ENCODE measurements at places on chromosomes 3 and 15.
A peak's percentile ranks its signal among the peaks of the same experiment; 100 is the strongest.

- DNase-seq, result peak; percentile 7
Observed at GRCh38 chr3:41148478-41148877, 50.8 kb upstream of the CTNNB1 start.

DNA sequence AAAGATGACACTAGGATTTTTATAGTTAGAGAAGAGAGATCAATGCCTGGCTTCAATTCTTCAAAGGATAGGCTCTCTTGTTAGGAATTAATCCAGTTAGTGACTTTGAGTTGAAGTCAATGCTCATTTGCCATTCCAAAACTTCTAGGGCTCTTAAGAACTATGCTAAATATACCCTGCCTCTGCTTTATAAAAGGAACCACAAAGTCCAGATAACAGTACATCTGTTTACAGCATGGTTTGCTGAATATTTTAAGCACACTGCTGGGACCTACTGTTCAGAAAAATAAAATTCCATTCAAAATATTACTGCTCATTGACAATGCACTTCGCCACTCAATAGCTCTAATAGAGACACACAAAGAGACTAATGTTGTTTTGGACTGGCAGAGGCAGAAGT, 786.6 kb upstream of the DPPA4 start:
- no peak for DNase-seq

GRCh38 chr15:35696767-35697231, 150.8 kb upstream of the DPH6 start:
- DNase-seq, result no peak

DNA sequence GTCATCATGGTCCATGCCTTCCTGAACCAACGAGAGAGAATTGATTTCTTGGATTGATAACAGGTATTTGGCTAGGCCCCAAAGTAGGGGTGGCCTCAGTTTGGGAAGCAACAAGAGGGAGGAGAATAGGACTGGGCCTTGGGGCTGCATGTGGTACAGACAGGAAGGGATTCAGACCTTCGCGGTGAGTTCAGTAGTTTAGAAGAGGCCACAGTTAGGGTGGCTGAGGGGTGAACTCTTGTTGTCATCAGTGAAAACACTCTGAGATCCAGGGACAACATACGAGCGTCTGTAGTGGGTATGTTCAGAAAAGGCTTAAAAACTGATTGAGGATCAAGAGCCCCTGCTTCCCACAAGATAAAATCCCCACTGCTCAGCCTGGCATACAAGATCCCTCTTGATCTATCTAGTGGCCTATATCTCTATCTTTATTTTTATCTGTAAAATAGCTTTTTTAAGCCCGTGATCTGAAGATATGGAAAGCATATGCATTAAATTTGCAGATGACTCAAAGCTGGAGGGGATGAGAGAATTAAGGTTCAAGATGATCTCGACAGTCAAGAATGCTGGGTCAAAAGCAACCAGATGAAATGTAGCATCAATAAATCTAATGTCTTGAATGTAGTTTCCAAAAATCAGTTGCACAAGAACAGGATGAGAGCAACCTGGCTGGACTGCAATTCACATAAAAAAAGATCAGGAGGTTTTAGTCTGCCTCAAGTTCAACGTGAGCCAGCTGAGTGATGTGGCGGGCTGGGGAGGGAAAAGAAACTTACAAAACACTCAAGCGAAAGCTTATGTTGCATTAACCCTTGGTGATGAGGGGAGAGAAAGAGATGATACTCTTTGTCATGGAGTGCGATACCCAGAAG, 221.1 kb upstream of the TLE3 start:
- no peak for DNase-seq

DNA sequence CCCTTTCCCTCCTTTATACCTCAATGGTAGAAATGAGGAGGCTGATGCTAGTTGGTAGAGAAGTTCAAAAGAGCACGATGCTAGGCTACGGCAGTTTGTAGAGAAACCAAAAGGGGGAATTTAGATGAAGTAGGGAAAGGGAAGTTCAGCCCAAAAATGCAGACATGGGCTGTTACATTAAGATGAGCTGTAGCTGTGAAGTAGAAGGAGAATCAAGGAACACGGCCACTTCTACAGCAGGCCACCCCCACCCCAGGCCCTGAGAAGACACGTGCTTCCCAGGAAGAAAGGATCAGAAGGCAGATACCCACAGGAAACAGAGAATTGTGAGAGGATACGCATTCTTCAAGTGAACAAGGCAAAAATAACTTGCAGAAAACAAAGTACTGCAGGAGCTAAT, 2.1 kb upstream of the PARP14 start:
- no peak for DNase-seq

- DNase-seq, result peak; percentile 33
Observed at GRCh38 chr3:36903119-36903882, 41.6 kb downstream of the TRANK1 start.

GRCh38 chr15:67023517-67024313, 41.7 kb upstream of the SMAD3 start:
- no peak for DNase-seq

- no peak for DNase-seq
Observed at GRCh38 chr3:99143493-99143892, 242.0 kb upstream of the DCBLD2 start.

DNA sequence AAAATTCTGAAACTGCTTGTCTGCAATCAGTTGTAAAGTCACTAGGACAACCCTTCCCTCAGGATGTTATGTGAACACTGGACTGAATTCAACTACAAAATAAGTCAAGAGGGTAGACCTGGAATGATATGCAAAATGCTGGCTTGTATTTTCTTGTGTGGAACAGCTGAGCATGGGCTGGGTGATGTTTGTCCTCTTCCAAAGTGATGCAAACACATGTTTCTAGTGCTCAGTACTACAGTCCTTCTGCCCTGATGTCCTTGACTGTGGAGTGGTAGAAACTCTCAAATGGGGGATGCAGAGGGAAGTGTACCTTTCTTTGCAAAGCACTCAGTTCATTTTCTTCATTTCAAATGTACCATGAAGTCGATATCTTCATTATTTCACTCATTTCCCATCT, 258.6 kb downstream of the THSD4 start:
- no peak for DNase-seq

DNA sequence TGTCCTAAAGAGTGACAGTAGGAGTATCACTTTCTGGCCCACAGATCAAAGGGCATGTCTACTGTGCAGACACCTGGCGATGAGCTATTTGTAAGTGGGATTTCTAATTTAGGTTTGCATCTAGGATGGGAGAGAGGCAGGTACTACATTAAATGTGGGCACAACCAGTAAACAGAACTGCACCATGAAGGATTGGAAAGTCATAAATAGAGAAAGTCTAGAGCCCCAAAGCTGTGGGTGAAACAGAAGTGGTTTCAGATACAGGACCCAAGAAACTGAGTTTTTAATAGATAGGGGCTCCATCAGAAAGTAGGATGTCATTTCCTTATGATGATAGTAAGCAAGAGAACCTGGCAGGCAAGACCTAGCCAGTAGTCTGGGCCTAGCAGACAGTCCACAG, 35.2 kb upstream of the SPPL2A start:
- no peak for DNase-seq

- no peak for DNase-seq
Observed at GRCh38 chr3:186839874-186840641, 2.5 kb upstream of the ADIPOQ start.

DNA sequence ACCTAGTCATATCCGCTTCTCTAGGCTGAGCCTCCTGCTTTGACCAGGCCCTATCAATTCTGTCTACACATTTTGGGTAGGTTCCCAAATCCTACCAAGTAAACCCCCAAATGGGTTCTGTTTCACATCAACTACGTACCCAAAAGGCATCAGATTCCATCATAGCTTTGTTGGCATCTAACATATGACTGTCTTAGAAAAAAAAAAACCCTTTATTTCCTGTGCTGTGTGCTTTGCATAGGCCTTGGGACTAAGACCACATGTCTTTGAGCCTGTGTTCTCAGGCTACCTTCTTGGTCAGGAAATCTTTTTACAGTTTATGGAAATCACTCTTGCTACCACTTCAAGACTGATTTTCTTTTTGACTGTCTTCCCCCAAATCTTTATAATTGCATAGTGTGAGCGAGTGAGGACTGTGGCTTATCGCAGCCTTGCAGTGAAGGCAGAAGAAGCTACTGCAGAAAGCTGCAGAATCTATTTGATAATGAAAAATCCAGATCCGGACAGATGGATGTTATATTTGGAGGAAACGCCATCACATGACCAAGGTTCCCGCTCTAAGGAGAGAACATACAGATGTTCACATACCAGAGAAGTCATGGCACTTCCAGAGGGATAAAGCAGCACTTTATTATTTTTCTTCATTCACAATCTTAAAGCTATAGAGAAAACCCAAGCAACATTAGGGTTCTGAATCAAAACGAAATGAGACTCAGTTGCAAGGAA, 111.2 kb downstream of the EOMES start:
- no peak for DNase-seq

DNA sequence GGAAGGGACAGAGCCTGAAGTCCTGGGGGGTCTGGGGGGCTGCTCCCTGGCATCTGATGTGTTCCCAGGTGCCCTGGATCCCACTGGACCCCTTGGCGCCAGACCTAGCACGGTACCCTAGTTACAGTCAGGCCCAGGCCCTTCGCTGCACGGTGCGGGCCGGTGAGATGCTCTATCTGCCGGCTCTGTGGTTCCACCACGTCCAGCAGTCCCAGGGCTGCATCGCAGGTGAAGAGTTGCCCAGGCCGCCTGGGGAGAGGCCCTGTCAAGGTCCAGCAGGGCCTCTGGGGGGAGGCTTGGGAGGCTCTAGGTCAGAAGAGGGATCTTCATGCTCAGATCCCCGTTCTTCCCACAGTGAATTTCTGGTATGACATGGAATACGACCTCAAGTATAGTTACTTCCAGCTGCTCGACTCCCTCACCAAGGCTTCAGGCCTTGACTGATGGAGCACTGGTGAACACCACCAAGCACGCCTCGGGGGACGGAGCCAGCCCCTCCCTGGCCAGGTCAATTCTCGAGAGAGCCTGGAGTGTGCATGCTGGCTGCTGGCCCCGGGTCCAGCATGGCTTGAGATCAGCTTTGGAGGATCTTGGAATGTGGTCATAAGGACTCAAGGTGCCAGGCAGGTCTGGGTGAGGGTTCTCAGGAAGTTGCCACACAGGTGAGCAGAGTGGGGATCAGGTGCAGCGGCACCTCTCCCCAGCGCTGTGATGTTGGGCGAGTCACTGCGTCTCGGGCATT, 1.8 kb upstream of the PLA2G4B start:
- DNase-seq, result no peak

DNA sequence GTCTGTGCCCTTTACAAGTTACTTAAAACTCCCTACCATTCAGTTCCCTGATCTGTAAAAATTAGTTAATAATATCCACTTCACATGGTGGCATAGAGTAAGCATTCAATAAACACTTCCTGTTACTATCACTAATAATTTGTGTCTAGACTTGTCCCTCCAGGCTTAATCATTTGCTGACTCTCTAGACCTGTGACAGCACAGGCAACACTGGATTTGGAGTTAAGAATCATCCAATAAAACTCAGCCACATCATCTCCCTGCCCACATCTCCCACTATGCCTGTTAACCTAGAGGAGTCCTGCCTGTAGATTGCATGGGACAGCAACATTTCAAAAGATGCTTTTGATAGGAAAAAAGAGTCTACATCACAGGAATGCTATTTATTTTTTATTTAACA, 564.6 kb downstream of the MFSD1 start:
- DNase-seq, result no peak

DNA sequence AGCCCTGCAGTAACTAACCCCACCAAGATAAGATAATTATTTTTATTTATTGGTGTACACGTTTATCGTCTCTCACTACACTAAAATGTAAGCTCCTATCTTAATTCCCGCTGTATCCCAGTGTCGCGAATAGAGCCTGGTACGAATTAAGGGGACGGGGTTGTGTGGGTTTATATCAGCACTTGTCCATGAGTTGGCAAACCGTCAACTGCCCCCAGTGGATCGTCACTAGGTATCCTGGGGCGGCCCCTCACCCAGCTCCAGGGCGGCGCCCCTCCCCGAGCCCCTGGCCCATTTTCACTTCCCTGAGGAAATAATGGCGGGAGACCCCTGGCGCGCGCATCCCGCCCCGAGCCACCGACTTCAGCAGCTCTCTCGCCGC, 465 bp downstream of the RUVBL1 start:
- no peak for DNase-seq

GRCh38 chr3:126266291-126266840, 86.0 kb upstream of the ALDH1L1 start:
- no peak for DNase-seq

- DNase-seq, result no peak
Observed at GRCh38 chr15:45089712-45090373, 24.1 kb downstream of the DUOX2 start.

DNA sequence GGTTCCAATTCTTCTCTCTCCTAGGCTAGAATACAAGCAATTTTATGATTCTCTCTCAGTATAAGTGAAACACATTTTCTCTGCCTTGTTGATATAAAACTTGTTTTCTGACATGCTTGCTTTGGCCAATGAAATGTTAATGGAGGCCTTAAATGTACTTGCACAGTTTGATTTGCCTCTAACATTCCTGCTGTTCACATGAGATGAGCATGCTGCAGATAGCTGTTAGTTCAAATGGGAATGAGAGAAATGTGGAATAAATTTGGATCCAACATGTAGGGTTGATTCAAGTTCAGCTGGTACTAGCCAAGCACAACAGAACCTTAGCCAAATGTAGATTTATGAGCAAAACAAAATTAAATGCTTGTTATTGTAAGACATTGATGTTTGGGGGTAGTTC, 32.6 kb upstream of the FHIT start:
- no peak for DNase-seq

DNA sequence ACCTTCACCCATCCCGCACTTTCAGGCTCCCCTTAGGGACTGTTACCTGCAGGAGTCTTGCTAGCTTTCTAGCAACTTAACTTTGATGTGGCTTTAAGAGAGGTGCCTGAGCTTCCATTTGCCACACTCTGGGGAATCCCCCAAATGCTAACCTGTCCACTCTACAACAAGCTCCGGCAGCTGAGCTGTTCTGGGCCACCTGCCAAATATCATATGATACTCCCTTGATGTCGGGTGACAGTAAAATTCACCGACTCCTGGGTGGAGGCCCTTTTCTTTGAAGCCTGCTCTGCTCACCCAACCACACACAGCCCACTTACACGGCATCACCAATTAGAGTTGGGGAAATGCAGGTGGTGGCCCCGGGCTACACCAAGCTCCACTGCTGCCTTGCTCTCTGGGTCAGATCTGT, 38.0 kb upstream of the XCR1 start:
- peak; percentile 17 for DNase-seq

DNA sequence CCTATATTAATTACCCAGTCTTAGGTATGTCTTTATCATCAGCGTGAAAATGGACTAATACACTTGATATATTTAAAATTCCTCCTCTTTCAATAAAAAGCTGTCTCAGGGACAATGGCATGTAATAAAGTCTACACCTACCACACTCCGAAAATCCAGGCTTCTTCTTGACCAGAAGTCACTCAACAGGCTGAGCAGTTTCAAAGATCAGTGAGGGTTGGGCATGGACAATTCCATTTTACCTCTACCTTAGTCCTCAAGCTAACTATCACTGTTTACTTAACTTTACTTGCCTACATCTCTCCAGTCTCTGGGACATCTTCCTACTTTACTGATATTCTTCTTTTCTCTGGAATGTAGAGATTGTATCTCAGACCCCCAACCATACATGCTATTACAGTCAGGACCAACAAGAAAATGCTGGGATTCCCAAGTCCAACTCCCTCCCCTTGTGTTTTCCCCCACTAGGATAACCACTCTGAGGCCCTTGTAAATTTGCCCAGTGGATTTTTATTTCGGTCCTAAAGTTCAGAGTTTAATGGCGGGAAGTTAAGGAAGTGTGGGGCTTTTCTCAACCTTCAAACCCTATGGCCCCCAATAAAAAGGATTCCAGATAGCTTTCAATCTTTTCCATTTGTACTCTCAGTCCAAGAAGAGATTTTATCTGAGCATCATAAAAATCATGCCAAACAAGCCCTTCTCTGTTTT, 137.1 kb upstream of the TSC22D2 start:
- no peak for DNase-seq

- DNase-seq, result peak; percentile 10
Observed at GRCh38 chr3:101195951-101196713, 124.2 kb downstream of the IMPG2 start.

Data from SK-N-SH (cell line).